ENCODE measurements at places on chromosomes 11 and 22. TPM values are rescaled to one million over a fixed set of nuclear protein-coding genes. Genes with fewer than 3 reads are reported as not detected.

- DNase-seq = no peak
Observed at GRCh38 chr11:106496677-106497076, 419.2 kb downstream of the AASDHPPT start.

GRCh38 chr22:39486951-39487825, 14.9 kb upstream of the MIEF1 start:
- no peak for DNase-seq

- DNase-seq = no peak
Observed at GRCh38 chr11:40619654-40620053, 839.8 kb downstream of the LRRC4C start.

- no peak for DNase-seq
Observed at GRCh38 chr22:27066856-27067255, 409.5 kb downstream of the MIAT start.

DNA sequence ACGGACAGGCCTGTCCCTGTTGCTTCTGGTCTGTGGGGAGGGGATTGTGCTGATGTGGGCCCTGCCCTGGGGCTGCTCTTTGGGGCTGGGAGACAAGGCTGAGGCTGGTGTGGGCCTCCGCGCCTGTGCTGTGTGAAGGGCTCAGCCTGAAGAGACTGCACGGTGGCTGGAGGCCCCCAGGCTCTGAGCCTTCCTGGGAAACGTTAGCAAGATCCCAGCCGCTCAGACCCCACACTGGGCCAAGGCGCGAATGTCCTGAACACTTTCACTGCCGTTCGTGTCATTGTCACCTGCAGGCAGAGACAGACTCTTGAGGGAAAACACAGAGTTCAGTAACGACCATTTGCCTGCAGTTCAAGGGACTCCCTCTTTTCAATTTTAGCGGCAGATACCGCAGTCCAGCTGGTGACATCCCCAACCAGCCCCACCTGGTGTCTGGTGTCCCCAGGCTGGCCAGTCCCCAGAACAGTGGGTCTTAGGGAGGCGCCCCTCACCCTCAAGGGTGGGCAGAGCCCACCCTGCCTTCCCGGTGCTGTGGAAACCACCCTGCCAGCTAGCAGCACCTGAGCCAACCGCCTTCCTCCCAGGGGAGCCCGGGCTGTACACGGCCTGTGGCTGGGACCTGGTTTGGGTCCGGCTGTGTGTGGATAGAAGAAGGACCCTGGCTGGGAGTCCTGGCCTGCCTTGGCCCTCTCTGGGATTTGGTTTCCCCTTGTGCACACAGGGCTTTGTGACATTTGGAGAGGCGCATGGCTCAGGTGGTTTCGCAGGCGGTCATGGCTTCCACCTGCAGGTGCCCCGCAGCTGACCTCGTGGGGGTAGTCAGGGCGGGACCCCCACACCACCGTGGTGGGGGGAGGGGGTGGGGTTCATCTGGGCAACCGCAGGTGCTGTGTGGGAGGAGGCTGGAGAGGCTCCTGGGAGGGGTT, 5.7 kb downstream of the PANX2 start:
- no peak for DNase-seq

DNA sequence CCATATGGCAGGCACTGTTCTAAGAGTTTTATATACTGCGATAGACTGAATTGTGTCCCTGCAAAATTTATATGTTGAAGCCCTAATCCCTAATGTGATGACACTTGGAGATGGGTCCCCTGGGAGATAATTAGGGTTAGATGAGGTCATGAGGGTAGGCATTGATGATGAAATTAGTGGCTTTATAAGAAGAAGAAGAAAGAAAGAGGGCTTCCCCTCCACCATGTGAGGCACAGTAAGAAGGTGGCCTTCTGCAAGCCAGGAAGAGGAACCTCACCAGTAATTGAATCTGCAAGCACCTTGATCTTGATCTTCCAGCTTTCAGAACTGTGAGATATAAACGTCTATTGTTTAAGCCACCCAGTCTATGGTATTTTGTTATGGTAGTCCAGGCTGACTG, 46.6 kb upstream of the TENM4 start:
- DNase-seq = no peak

C22orf42 gene
- 3.9 TPM for polyA plus RNA-seq
